ENCODE measurements at places on chromosomes 7 and 10.

DNA sequence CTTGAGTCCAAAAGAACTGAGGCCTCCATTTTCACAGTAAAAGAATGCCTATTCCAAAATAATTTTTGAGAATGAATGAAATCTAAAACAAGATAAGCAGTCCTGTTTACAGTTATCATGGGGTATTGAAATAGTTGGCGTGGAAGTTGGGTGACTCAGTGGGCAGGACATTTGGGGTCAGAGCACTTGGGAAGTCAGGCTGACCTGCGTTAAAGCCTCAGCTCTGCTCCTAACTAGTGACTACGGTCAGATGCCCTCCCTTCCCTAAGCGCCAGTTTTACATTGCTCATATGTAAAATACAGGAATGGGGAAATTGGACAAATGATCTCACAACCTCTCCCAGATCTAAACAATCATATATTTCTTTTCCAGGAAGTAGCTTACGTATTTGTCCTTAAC lies 2.3 kb upstream of the PAPSS2 start:
- no peak for DNase-seq

GRCh38 chr7:95209276-95209675 lies 115.1 kb downstream of the PON1 start:
- no peak for DNase-seq

DNA sequence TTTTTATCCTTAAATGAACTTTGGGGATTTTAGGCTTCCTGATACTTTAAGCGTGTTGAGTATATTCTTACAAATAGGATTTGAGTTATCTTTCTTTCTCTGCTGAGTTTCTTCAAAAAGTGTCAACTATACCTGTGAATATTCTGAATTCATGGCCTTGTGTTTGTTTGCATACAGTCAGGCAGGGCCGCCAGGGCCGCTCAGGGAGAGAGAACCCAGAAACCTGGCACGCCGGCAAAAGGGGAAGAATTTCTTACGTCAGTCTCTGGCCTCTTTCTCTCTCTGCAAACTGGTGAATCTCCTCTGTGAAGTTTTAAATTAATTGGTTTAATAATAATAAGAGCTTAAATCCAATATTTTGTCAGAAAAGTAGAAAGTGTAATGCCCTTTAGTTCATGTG lies 29.3 kb upstream of the BNIP3 start:
- DNase-seq: no peak

DNA sequence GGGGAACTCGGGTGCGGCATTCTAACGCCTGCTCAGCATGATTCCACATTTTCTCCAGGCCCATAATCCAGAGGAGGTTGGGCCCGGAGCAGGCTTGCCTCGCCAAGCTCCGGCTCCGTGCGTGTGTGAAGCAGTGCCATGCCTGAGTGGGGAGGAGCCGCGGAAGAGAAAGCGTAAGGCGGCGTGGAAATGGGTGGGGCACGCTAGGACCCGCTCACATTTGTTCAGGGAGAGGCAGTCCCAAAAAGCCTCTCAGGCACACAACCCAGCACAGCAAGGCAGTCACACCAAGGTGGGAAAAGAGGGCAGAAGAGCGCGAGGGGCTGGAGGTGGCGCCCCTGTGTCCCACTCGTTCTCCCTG lies 695 bp upstream of the VDAC2 start:
- DNase-seq: peak; percentile 67

DNA sequence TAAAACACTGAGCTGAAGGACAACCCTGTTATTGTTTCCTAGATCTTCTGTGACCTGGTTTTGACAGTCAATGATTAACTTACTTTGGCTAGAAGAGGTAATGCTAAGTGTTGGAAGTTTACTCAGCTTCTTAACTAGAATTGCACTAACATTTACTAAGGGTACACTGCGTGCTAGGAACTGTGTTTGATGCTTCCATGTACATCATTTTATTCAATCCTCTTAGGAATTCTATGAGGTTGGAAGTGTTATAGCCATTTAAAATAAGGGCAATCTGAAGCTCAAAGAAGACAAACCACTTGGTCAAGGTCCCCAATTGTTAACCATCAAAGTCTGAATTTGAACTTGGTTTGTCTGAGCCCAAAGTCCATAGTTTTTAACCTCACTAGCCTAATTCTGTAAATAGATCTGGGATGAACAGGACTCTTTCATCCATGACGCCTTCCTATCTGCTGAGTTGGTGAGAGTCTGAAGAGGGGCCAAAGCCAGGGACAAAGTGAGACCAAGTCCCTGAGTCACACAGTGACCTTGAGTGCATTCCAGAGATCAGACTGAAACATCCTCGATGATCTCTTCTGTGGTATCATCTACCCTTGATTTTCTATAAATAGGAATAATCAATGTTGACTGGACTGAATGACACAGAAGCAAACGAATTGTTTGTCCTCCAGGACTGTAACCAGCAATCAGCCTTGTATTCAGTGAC lies 29.2 kb upstream of the ZNRF2 start:
- DNase-seq: no peak

DNA sequence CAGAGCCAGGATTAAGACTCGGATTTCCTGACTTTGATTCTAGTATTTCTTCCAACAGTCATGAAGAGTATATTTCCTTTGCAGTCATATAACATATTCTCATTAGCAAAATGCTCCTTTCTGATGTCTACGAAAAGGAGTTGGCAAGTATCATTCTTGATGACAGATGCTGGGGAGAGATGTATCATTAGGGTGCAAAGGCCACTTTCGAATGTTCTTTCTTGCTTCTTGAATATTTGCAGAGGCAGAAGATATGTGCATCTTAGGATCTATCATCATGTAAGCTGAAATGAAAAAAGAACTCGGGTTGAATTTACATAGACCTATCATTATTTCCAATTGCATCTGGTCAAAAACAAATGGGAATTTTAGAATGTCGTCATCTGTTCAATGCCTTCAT lies 294.4 kb downstream of the BAMBI start:
- no peak for DNase-seq

DNA sequence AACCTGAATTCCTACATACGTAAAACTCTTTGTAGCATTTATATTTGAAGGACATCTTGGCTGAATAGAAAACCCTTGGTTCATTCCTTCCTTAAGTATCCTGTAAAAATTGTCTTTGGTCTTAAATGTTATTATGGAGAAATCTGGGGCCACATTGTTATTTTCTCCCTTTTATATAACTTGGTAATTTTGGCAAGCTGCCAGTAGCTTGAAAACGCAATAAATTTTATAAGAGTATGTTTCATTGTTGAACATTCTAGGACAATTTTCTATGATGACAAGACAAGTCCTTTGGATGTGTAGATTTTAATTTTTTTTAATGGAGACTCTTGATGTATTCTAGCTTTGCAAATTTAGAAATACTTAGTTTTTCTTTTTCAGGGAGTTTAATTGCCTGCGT lies 191.9 kb downstream of the ABCA13 start:
- DNase-seq: no peak

DNA sequence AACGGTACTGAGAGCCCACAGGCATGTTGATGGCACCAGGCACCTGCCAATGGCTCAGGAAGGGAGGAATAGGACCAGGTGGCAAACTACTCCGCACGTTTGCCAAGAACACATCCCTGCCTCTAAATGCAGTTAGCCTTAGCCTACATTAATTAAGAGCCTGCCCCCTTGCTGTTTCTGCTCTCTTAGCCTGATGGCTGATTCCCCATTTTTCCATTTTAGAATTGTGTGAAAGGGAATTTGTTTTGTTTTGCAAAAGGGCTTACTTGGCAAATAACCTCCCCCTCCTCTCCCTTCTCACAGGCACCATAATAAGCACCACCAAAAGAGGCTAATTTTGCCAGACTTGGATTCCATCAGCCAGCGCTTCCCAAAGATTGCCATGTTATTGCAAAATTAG lies 1203.2 kb downstream of the SORCS3 start:
- no peak for DNase-seq

GRCh38 chr10:117547716-117548668 lies 5.4 kb downstream of the EMX2 start:
- DNase-seq: no peak
